ENCODE measurements at places on chromosomes 6 and 20.

GRCh38 chr6:26501482-26501986 is 1.4 kb downstream of the BTN1A1 start:
- peak; percentile 47 for DNase-seq

GRCh38 chr6:108156180-108156937 is 9.5 kb upstream of the NR2E1 start:
- DNase-seq, result no peak

GRCh38 chr6:24996269-24996836 is 60.6 kb upstream of the RIPOR2 start:
- DNase-seq, result no peak

GRCh38 chr20:41121399-41121798 is 15.9 kb upstream of the PLCG1 start:
- DNase-seq, result no peak

DNA sequence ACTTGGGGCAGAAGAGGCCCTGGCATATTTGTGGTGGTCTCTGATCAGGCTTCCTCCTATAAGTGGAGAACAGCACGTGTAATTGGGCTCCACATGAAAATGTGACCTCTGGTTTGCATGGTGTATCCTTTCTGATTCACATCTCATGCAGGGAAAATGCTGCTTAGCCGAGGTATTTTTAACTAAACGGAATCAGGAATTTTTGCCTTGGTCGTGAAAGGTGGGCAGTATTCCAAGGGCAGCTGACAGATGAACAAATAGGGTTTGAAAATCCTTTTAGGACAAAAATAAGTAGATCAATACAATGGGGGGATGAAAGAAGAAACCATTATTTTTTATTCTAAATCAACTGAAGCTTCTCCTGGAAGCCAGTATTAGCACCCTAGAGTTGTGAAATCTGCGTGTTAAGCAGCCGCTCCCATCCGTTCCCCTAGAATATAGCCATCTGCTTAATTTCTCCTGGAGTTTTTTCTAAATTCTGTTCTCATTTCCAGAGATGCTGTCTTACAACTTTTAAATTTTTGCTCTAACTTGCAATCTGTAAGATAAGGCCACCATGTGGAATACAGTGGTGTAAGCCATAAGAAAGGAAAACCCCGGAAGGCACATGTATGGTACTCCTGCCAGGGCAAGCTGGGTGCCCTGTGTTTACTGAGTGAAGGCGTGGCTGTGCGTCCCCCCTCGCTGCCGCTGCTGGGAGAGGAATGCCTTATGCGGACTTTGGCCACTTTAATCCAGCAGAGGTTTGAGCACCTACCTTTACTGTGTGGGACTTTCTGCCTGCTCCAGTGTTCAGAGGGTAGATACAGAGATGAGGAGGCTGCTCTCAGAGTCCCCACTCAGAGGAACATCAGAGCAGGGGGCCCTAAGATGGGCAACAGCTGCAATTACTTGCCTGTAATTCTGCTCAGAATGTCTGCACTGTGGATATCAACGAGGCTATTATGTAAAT is 52.4 kb downstream of the SYNJ2 start:
- DNase-seq, result no peak

- no peak for DNase-seq
These were observed 14.1 kb downstream of the SLC4A11 start for GRCh38 chr20:3224681-3225421.

- no peak for DNase-seq
These were observed 869.9 kb downstream of the KIF16B start for GRCh38 chr20:15703171-15703911.

- no peak for DNase-seq
These were observed 175.1 kb downstream of the ARHGAP18 start for GRCh38 chr6:129534926-129535325.

GRCh38 chr6:124868481-124868880 is 93.8 kb upstream of the RNF217 start:
- no peak for DNase-seq

- DNase-seq, result no peak
These were observed 6.3 kb downstream of the SDCBP2 start for GRCh38 chr20:1322511-1323245.

DNA sequence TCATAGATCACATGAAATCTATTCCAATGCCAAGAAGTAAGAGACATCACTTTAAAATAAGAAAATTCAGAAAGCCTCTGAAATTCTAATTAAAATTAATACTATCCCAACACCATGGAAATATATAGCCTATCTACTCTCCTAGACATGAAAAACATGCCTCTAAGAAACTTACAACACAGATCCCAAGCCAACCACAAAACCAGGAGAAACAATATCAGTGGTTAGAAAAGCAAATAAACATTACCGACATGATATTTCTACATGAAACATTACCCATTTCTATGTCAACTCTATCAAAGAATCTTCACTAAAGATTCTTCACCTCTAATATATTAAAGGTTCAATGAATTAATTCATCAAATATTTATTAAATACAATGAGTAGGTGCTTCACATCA is 4.8 kb downstream of the EPB41L2 start:
- no peak for DNase-seq

DNA sequence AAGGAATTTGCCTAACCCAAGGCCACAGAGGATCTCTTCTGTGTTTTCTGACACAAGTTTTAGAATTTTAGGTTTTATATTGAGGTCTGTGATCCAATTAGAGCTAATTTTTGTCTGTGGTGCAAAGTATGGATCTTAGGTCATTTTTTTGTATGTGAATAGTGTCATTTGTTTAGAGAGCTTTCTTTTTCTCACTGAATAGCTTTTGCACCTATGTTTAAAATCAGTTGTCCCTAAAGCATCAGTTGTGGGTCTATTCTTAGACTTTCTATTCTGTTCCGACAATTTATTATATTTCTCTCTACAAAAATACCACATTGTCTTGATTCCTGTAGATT is 341 bp upstream of the MCM9 start:
- DNase-seq, result no peak

- DNase-seq, result no peak
These were observed 3.8 kb upstream of the LRRN4 start for GRCh38 chr20:6057691-6058090.

- peak; percentile 56 for DNase-seq
These were observed at the start of gene STX11 for GRCh38 chr6:144149894-144150709. Gene STX11 (plus strand): TSS chr6:144150517. CDS start chr6:144186628, 36,111 bp downstream.

- DNase-seq, result no peak
These were observed 53.1 kb downstream of the SLC22A1 start for GRCh38 chr6:160174681-160175080.

- DNase-seq, result no peak
These were observed 75.4 kb upstream of the SPACA1 start for GRCh38 chr6:87972279-87972678.

GRCh38 chr6:6840831-6841291 is 252.3 kb downstream of the LY86 start:
- no peak for DNase-seq

DNA sequence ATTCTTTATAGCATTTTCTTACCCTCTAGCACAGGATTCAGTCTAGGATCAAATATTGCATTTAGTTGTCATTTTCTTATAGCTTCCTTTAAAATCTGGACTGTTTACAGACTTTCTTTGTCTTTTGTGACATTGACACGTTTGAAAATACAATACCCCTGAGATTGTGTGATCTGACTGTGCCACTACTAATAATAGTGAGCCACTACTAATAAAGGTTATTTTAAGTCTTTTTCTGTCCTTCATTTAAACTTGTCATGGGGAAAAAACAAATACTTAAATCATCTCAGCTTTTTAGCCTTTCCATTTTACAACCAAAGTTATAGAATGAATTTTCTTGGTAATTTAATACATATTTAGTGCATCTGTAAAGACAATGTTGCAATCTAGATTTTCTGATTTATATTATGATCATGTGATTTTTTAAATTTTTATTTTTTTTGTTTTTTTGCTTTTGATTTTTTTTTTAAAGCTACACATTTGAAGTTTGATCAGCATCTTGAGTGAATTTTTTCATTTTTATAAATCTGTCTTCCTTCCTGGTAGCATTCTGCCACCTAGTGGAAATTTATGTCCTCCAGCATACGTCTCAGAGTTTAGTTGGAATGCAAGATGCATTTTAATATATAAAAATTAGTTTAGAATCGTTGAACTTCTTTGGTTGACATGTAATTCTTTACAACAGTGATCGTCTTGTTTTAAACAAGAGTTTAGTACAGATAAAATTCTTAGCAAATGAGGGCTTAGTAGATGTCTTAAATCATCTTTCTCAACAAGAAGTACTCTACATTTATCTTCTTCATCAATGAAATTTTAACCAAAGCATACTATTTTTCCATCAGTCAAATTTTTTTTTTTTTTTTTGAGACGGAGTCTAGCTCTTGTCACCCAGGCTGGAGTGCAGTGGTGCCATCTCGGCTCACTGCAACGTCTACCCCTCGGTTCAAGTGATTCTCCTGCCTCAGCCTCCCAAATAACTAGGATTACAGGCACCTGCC is 119.4 kb downstream of the NCOA3 start:
- DNase-seq, result no peak

- DNase-seq, result no peak
These were observed 42.3 kb downstream of the PPP1R16B start for GRCh38 chr20:38847840-38848239.

DNA sequence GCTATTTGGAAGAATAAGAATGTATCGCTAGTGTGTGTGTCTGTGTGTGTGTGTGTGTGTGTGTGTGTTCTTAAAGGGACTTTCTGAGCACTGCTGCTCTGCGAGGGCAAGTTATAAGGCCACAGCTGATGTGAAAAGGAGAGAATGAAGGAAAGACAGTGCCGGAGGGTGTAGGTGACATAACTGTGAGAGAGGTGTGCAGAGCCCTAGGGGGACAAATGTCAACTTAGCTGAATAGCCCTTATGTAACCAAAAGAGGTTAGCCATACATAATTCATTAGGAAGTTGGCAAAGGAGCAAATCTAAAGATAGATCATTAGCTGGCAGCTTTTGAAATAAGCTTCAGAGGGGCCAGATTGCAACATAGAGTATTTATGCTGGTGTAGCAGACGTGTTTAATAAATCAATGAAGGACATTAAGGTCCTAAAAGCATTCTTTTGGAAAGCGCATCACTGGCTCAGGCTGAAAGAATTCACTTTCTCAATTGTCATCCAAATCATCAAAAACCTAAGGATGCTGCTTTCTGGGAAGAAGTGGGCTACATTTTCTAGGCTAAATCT is 81.0 kb downstream of the NDUFAF5 start:
- DNase-seq, result no peak

- no peak for DNase-seq
These were observed 41.4 kb upstream of the SGK1 start for GRCh38 chr6:134359302-134359701.

DNA sequence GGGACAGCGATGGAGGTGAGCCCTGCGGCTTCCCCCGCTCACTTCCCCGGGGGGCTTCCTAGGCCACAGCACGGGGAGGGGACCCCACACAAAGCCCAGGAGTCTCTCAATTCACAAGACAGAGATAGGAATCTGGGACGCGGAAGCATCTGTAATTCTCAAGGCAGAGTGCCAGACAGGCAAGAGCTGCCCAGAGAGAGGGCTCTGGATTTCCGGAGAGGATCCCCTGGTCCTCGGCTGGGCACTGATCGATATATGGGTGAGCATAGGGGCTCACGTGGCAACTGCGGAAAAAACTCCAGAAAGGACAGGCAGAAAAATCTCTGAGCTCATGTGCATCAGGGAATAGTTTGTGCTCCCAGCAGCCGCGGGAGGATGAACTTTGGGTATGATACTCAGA is 296.2 kb downstream of the NRN1 start:
- no peak for DNase-seq

DNA sequence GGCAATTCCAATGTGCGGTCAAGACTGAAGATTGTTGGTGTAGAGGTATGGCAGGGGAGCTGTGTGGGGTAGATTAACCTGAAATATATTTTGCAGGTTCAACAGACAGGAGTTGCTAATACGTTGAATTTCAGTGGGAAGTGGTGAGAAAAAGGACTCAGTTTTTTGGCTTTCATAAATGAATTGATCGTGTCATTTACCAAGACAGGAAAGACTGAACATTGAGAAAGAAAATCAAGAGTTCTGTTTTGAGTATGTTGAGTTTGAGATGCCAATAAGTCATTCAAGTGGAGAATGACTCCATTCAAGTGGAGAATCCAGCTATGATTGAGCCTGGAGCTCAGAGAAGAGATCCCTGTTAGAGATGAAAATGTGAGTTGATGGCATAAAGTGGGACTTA is 31.1 kb downstream of the NFYA start:
- no peak for DNase-seq

DNA sequence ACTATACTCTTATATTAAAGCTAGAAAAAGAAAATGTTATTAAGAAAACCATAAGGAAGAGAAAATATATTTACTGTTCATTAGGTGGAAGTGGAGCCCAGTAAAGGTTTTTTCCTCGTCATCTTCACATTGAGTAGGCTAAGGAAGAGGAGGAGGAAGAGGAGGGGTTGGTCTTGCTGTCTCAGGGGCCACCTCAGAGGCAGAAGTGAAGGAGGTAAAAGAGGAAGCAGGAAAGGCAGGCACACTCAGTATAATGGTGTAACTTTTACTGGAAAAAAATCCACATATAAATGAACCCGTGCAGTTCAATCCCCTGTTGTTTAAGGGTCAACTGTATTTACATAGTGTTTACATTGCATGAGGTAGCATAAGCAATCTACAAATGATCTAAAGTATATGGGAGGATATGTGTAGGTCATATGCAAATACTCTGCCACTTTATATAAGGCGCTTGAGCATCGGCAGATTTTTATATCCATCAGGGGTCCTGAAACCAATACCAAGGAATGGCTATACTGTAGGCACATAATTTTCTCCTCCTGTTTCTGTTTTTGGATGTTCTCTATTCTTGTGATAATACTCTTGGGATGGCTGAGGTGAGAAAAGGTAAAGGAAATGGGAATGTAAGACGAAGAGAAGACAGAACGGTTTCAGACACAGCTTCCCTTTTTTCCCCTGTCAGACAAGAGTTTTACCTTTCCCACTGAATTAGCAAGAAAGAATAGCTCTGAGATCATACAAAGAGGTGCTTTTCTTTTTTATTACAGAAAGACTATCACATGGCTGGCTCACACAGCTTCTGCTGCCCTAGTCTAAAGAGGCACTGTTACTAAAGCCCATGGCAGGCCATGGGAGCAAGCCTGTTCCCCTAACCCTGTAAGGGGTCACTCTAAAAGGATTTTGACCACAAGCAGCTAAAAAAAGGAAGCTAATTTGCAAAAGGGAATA is 59.9 kb downstream of the NUDT3 start:
- no peak for DNase-seq

- peak; percentile 81 for DNase-seq
These were observed 158.4 kb downstream of the OR2B2 start for GRCh38 chr6:27753668-27754407.

DNA sequence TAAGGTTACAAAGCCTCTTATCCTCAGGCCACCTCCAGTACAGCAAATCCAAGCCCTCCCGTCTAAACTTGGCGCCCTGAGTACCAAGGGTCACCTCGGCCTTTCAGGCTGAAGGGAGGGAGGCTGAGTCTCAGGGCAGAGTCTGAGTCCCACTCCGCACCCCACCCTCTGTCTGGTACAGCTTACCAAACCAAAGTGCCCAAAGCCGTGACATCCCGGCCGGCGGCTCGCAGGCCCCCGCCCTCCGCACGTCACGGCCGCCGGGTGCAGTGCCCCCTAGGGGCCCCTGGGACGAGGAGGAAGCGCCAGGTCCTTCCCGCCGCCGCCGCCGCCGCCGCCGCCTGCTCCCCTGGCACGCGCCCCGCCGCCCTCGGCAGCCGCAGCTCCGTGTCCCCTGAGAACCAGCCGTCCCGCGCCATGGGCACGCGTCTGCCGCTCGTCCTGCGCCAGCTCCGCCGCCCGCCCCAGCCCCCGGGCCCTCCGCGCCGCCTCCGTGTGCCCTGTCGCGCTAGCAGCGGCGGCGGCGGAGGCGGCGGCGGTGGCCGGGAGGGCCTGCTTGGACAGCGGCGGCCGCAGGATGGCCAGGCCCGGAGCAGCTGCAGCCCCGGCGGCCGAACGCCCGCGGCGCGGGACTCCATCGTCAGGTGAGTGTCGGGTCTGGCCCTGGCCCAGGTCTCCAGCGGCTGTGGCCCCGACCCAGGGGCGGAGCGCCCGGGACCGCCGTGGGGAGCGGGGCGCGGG is at the start of gene MTHFD1L:
Gene MTHFD1L, plus strand, starts transcription at position 297 of the 741 bp plus-strand sequence. Its CDS starts 121 bp downstream, at position 418.
- peak; percentile 80 for DNase-seq

Data from glutamatergic neuron (in vitro differentiated cells).